Epithelial cell of prostate (primary cell): ENCODE measurements at places on chromosomes 16 and 17.

- DNase-seq, result no peak
These were observed 1.6 kb downstream of the SLC47A2 start for GRCh38 chr17:19714542-19715411.

- no peak for DNase-seq
These were observed 5.1 kb downstream of the MMD start for GRCh38 chr17:55416470-55417052.

GRCh38 chr16:28556914-28557320 lies 3.2 kb downstream of the SGF29 start:
- DNase-seq, result no peak

DNA sequence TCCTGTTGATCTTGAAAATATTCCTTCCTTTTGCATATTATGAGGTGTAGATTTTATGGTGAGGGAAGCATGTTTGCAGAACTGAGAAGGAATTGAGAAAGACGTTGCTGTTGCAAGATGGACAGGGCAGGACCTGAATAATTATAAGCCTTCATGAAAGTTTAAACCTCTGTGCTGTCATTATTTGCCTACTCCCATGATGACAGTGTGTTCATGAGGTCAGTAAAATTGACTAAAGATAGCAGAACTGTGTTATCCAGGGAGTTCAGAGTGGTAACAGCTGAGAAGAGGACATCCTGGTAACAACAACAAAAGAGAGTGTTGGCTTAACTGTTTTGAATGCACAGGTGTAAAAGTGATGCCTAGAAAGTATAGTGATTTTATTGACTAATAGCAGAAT lies 45.3 kb upstream of the HLF start:
- no peak for DNase-seq

GRCh38 chr16:88790312-88791211 lies 5.5 kb upstream of the PIEZO1 start:
- DNase-seq, result no peak

DNA sequence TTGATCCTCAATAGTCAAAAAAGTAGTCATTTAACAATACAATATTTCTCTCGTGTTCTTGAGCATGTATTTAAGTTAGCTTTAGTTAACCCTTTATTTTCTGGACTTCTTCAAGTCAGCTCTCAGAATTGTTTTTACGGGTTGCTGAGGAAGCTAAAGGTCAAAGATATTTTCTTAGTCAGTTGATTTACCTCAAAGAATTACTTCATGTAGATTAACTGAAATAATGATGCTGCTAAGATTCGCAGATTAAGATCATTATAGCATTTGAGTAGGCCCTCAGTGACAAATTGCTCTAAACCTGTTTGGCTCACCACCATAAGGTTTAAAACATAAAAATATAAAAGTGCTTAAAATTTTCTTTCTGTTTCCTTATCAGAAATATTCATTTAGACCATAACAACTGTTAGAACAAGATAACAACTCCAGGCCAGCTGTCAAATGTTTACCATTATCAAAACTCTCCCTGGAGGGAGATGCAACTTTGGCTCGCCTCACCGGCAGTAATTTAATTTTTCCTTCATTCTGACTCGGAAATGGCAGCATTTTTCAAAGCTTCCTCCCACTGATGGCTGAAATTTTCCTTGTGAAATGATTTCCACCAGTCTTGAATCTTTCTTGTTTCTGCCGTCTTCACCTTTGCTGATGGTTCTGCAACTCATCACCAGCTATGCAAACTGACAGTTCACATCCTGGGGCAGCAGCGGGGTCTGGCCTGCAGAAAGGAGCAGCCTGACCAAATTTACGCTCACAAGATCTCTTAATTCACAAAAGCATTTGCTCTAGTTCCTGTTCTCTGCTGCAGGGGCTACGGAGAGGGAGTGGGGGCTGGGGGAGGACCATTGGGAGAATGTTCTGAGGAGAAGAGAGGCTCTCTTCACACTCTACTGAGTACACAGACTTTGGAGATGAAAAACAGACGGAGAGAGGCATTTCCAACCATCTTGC lies 254.8 kb upstream of the TBX2 start:
- DNase-seq, result no peak

GRCh38 chr17:18009609-18010420 lies 29.2 kb downstream of the ATPAF2 start:
- DNase-seq, result no peak

DNA sequence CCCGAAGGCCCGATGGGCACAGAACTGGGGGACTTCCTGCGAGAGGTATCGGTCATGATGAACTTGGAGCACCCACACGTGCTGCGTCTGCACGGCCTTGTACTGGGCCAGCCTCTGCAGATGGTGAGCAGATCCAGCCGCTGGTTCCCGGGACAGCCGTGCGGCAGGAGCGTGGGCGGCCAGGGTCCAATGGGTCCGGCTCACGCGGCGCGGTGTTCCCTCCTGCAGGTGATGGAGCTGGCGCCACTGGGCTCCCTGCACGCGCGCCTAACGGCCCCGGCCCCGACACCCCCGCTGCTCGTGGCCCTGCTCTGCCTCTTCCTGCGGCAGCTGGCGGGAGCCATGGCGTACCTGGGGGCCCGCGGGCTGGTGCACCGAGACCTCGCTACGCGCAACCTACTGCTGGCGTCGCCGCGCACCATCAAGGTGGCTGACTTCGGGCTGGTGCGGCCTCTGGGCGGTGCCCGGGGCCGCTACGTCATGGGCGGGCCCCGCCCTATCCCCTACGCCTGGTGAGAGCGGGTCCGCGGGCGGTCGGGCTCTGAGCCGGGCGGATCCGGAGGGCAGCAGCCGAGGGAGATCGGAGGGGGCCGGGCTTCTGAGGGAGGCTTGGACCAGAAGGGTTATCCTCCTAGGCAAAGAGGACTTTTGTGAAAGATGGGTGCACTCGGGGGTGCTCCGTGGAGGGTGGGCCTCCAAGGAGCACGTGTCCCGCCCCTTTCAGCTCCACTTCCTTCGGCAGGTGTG lies 3.0 kb downstream of the TNK1 start:
- no peak for DNase-seq

DNA sequence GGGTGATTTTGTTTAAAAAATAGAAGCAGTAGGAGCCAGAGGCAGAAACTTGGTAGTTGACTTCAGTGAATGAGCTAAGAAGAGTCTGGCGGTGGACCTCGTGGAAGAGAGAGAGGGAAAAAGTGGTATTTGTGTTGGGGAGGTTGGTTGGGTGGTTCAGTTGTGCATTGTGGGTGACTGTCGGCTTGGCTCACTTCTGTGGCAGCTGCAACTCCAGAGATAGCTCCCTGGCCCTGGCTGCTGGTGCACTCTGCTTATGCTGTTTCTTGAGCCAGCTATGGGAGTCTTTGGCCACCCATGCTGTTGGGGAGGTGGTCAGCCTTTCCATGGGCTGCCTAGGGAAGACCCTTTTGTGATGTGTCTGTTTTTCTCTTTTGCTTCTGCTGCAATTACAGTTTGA lies 50.4 kb upstream of the CRISPLD2 start:
- no peak for DNase-seq

DNA sequence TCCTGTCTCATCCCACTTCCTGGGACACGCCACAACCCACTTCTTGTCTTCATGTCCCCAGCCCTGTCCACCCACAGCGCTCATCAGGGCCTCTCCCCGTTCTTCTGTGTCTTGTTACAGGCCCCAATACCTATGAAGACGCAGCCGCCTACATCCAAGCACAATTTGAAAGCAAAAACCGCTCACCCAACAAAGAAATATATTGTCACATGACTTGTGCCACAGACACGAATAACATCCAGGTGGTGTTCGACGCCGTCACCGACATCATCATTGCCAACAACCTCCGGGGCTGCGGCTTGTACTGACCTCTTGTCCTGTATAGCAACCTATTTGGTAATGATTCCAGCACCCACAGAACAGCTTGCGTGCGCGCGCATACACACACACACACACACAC lies 70.6 kb downstream of the AMFR start:
- no peak for DNase-seq
